ENCODE measurements at places on chromosomes 12 and 14. TPM values are rescaled to one million over a fixed set of nuclear protein-coding genes. Genes with fewer than 3 reads are reported as not detected.

Gene OAS3
- 9.0 TPM for total RNA-seq

Gene ASB2
- 166 TPM for total RNA-seq

Gene CLEC6A
- not detected for total RNA-seq

Gene ETFBKMT
- total RNA-seq: 7.5 TPM

Gene CMTM5
- total RNA-seq: not detected

Gene NOVA1
- 2.1 TPM for total RNA-seq

Gene EPYC
- total RNA-seq: not detected

Gene WSCD2
- total RNA-seq: 0.30 TPM

Gene NUP107
- total RNA-seq: 21.7 TPM

Gene TOMM20L
- not detected for total RNA-seq

Gene PLD4
- 0.47 TPM for total RNA-seq

Gene PPP1R1A
- 39.4 TPM for total RNA-seq

Gene PSME2
- total RNA-seq: 124 TPM

Gene CLEC1A
- 6.6 TPM for total RNA-seq

Gene BDKRB2
- 3.6 TPM for total RNA-seq

Gene SLC25A21
- 0.11 TPM for total RNA-seq

Gene LPAR5
- 9.1 TPM for total RNA-seq

Gene DAD1
- total RNA-seq: 115 TPM

Gene ATXN3
- 12.3 TPM for total RNA-seq

Gene ACOT6
- total RNA-seq: not detected

Gene REP15
- total RNA-seq: 7.2 TPM

Gene GPD1
- total RNA-seq: 16.3 TPM

Gene ANKRD33
- total RNA-seq: not detected

Gene MORN3
- total RNA-seq: not detected

Gene SDR9C7
- 0.28 TPM for total RNA-seq

Gene SAMD15
- total RNA-seq: 0.19 TPM

Gene KRT72
- not detected for total RNA-seq

Gene EXOC3L4
- not detected for total RNA-seq

Gene TMEM117
- total RNA-seq: 8.5 TPM

Gene ADGRD1
- 33.0 TPM for total RNA-seq

Gene LTB4R
- 0.76 TPM for total RNA-seq

Gene ING4
- 17.7 TPM for total RNA-seq

Gene DLK1
- 12.4 TPM for total RNA-seq

Gene FBXW8
- 8.2 TPM for total RNA-seq

Gene KERA
- total RNA-seq: not detected

Gene KCNMB4
- 2.4 TPM for total RNA-seq

Gene KIAA0586
- 11.8 TPM for total RNA-seq

Gene SERPINA12
- not detected for total RNA-seq

Gene ATF1
- total RNA-seq: 20.3 TPM

Gene EXOC5
- total RNA-seq: 70.1 TPM

Gene ARG2
- total RNA-seq: 1.6 TPM

Gene EFS
- 2.3 TPM for total RNA-seq

Gene ALKBH2
- total RNA-seq: 11.7 TPM

Gene SLC4A8
- total RNA-seq: 1.8 TPM

Gene CLEC2D
- 3.0 TPM for total RNA-seq

Gene BHLHE41
- 80.1 TPM for total RNA-seq

Gene CLEC4E
- total RNA-seq: 2.8 TPM

Gene NDRG2
- total RNA-seq: 293 TPM

Gene NPFF
- not detected for total RNA-seq

Gene LBHD2
- total RNA-seq: not detected

Measured in heart right ventricle (tissue), 16 donors.